Astrocyte of the spinal cord (primary cell): ENCODE measurements at places on chromosomes 5 and 9.

DNA sequence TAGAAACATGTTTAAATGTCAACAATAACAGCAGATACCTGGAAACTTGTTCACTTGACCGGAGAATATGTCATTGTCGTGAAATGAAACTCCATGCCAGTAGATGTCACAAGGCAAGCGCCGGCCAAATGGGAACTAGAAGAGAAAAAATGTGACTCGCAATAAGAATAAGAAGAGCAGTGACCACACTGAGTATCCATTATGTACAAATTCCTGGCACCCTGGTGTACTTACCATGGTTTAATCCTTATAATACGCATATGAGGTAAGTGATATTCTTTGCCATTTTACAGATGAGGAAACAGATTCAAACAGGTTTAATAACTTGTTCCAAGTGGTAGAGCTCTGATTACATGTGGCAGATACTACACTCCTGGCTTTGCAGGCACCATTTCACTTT lies 53.9 kb downstream of the TTLL11 start:
- no peak for DNase-seq

DNA sequence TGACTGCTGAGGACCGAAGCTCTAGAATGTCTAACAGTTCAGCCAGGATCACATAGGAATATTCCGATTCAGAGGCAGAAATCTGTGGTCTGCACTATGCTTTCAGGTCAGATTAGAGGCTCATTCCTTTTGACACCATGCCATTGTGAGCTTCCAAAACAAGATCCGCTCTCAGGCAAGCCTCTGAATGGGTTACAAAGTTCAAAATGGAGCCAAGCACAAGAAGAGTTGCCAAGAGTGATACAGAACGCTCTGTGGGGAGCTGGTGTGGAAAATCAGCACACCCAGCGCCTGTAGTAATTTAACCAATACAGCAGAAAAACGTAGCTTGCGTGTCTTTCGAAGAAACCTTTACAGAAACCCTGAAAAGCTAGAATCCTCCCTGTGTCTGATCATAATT lies 33.3 kb upstream of the FAT2 start:
- DNase-seq, result no peak

DNA sequence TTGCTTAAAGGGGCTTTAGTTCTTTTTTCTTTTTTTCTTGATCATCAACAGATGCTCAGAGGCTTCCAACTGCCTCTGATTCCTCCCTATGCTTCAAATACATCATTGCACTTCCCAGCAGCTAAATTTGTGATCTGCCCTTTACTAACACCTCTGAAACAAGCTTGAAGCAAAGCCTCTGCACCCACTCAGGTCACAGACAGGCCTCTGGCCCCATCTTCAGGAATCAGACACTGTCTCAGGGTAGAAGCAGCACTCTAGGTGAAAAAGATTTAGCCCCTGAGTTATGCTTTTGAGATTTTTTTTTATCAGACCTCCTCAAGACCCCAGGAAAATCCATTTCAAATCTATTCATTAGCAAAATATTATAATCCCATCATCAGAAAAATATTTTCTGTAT lies 91.5 kb downstream of the MAMDC2 start:
- no peak for DNase-seq

- DNase-seq, result no peak
These were observed 100.0 kb downstream of the NLN start for GRCh38 chr5:65821966-65822365.

- DNase-seq, result no peak
These were observed 2050.2 kb upstream of the CDH6 start for GRCh38 chr5:29143266-29143665.

DNA sequence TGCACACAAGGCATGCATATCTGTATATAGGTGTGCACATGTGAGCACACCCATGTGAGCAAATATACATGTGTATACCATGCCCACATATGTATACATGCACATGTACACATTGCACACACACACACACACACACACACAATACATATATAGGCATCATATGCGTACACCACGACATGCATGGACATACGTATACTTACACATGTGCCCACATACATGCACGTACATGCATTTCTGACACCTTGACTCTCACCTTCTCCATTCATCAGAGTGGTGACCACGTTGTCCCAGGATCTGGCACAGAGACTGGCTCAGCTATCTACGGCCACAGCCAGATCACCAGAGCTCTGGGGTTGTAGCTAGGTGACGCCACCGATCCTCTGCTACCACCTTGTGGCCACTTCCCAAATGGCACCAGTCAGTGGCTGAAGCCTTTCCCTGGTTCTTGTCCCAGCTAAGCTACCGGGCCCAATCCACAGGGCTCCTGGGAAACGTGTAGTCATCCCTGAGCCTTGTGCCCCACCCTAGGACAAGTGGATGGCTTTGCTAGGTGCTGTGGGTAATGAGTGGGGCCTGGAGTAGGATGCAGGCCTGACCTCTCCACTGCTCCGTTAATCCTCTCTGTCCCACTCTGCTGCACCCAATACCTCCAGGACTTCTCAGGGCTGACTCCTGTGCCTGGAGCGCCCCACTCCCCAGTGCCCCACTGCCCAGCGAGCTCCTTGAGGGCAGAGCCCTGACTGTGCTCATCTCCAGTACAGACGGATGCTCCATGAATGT lies 194.4 kb downstream of the RGS3 start:
- DNase-seq, result peak; percentile 78

DNA sequence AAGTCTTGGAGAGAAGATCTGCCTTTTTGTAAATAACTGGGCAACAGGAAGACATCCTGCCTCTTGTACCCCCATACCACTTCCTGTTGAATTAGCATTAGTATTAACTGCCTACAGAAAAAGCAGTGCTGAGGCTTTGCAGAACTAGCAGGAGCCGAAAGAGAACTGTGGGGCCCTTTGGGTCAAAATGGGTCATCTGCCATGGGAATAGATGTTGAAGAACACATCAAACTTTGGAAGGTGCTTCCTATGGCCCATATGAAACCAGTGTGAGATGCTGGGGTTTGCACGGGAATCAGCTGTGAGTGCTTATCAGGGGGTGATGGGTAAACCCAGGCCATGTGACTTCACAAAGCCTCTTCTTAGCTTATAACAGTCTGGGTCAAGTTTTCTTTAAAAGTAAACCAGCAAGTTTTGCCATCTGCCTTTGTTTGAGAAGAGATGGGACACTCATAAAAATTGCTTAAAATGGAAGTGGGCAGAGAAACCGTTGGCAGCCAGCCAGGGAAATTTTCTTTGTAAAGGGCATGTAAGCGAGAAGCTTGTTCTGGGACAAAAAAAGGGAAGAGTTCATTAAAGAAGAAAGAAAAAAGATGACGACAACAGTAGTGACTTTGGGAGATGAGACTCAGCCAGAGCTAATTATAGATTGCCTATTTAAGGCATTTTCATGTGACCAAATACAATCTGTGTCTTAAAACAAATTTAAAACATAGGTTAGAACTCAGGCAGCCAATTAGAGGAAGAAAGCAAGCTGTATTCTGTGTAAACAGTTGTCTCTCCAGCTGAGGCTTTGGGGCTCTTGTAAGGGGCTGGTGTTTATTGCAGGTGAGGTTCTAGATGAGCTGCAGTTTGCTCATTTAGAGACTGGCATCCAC lies 4.4 kb downstream of the SLC25A25 start:
- peak; percentile 84 for DNase-seq

GRCh38 chr5:91144491-91145332 lies 238.4 kb downstream of the ARRDC3 start:
- DNase-seq, result no peak
